ENCODE measurements at places on chromosomes 2 and 18.
A peak's percentile ranks its signal among the peaks of the same experiment; 100 is the strongest.

DNA sequence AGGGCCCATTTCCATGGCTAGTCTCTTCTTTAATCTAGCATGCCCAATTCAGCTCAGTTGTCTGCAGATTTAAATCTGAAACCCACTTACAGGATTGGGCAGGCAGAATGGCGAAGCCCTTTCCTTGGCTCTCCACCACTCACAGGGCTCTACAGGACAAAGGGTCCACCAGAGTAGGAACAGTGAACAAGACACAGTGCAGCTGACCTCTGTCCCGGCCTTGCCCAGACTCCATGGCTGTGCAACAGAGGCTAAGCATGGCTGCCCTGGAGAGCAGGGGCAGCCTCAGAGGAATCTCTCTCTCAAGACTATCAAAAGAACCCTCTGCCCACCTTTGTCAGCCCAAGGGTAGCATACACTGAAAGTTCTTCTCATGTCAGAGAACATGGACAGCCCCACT, 9.7 kb upstream of the ATP6V1B1 start:
- no peak for DNase-seq

DNA sequence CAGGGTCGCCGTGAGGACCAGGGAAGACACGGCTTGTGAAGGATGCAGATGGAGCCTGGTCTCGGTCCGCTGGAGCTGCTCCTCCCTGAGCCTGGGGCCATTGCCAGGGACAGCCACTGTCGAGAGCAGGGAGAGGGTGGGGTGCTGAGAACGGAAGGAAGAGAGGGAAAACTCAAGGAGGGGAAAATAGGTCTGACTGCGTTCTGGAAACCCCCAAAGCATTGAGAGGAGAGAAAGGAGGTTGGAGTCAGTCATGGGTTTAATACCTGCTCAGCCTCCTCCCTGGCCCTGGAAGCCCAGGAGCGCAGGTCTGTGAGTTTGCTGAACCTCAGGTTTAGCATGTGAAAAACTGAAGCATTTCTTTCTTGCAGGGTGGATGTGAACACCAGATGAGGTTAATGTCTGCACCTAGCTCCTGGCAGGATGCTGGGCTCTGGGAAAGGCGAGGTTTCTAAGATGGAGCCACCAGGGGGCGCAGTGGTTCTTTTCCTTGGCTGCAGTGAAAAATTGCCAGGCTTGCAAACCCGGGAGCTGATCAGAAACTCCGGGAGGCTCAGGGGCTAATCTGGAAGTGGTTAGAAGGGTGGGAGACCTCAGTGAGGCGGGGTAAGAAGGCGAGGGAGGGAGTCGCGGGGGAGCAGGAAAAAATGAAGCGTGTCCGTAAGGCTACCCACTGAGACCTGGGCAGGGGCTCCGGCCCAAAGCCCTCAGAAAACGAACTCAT, 33.6 kb upstream of the RNF149 start:
- peak; percentile 69 for DNase-seq

DNA sequence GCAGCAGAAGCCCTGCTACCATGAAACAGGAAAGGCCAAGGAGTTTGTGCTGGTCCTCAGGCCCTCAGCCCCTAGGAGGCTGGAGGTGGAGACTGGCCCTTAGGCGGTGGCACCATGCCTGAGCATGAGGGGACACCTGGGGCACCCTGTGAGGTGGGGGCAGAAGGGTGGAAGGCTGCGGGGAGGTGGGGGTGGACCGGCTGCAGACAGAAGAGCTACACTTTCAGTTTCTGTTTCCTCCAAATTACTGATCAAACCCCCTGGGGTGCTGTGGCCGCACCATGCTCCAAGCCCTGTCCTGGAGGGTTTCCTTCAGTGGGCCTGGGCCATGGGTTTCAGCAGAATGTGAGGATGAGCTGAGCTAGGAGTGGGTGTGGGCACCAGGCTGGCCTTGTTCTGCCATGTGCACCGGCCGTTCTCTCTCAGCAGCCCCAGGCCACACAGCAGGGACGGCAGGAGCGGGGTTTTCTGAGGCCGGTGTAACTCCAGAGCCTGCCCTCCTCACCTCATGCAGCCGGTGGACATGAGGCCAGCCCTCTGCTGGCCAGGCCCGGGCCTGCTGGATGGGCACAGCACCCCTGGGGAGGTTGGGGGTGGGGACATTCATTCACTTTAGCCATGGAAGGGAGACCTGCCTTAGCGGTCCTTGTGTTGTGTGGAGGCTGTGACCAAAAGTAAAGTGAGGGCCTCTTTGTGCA, 51.5 kb downstream of the PLEKHB2 start:
- DNase-seq: peak; percentile 29

- no peak for DNase-seq
These were observed 29.7 kb downstream of the TAF4B start for GRCh38 chr18:26255695-26256622.

GRCh38 chr2:173248381-173248780, 106.3 kb upstream of the CDCA7 start:
- DNase-seq: no peak

DNA sequence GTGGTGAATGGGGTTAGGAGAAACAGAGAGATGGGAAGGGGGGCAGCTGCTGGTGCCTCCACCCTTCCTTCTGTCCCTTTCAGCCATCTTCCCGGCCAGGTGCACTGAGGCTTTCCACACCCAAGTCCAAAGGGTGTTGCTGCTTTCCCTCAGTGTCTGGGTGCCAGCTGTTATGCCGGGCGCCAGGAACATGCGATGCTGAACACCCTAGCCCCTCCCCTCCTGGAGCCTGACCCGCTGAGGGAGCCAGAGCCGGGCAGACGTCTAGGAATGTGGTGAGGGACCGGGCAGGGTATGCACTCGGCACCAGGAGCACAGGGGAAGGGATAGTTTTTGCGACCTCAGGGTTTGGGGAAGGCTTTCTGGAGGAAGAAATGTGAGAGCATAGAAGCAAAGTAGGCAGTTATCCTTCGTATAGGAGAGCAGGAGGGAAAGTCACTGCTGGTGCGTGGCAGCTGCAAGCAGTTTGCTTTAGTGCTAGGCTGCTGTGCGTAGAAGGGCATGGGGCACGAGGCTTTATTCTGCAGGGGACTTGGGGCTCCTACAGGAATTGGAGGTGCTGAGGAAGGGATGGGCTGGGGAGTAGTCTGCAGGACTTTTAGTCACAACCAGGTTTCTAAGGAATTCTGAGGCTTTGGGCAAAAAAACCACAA, 147.7 kb downstream of the TSN start:
- no peak for DNase-seq

DNA sequence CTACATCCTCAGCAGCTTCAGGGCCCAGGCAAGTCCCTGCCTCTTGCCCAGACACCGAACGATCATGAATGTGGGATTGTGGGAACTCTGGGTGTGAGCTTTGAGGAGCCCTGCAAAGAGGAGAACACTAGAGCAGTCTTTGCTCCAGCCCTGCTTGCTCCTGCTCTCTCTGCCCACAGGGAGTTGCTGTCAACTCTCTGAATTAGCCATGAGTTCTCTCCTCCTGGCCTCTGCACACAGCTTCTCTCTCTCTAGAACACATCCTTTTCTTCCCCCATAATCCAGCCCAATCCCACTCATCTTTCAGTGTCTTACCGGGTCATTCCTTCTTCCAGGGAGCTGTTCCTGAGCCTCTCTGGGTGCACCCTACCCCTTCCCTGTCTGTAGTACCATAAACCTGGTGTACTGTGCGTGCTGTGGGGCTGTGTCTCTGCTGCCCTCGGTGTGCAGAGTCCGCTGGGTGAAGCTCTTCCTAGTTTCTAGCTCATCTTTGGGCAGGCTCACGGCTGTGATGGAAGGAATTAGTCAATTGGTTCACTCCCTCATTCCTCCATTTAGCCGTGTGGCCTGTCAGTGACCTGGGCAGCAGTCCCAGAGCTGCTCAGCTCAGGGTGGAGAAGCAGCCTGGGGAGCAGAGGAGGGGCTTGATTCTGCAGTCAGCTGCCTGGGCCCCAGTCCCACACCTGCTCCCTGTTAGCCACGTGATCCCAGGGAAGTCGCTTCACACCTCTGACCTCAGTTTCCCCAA, 132.9 kb upstream of the HDAC4 start:
- DNase-seq: no peak

GRCh38 chr18:21534327-21534726, 66.2 kb downstream of the ESCO1 start:
- no peak for DNase-seq

DNA sequence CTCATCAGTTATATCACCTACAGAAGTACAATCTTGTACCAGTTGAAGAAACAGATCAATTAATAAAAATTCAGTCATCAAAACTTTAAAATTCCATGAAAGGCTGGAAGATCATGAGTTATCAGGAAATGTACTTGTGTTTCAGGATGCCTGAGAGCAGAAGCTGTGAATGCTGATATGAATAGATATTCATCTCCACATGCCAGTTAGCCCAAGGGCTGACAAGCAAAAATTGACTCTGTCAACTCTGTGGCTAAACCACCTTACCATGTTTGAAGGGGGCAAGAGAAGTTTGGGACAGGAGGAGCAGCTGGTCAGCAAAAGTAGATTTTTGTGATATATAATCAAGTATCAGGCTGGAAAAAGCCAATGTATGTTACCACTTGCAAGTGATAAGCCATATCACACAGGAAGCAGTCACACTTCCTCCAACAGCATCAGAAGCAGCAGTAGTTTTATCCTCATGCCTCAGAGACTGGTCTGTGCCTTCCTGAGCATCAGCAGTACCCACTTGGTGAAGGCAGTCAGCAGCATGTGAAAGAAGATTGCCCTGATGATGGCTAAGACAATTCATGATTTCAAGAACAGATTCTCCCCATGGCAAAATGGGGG, 328.2 kb upstream of the CNTNAP5 start:
- no peak for DNase-seq
